ENCODE measurements at places on chromosomes 11 and 22. TPM values are rescaled to one million over a fixed set of nuclear protein-coding genes. Genes with fewer than 3 reads are reported as not detected.
A peak's percentile ranks its signal among the peaks of the same experiment; 100 is the strongest.

CRELD2 gene
- 39.7 TPM for total RNA-seq

DNA sequence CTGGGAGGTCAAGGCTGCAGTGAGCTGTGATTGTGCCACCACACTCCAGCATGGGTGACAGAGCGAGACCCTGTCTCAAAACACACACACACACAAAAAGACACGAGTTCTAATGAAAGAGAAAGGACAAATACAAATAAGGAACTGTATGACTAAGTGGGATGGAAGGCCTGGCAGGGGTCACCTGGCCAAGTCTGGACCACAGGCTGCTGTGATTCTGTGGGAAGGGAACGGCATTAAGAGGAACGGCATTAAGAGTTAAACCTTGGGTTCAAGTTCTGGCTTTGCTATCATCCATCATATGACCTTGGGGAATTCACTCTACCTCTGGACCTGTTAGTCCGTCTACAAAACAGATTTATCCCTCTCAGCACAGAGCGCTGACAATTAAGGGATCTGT is 47.7 kb downstream of the LRFN4 start:
- DNase-seq: no peak

SYT8 gene
- 1.7 TPM for total RNA-seq

DNA sequence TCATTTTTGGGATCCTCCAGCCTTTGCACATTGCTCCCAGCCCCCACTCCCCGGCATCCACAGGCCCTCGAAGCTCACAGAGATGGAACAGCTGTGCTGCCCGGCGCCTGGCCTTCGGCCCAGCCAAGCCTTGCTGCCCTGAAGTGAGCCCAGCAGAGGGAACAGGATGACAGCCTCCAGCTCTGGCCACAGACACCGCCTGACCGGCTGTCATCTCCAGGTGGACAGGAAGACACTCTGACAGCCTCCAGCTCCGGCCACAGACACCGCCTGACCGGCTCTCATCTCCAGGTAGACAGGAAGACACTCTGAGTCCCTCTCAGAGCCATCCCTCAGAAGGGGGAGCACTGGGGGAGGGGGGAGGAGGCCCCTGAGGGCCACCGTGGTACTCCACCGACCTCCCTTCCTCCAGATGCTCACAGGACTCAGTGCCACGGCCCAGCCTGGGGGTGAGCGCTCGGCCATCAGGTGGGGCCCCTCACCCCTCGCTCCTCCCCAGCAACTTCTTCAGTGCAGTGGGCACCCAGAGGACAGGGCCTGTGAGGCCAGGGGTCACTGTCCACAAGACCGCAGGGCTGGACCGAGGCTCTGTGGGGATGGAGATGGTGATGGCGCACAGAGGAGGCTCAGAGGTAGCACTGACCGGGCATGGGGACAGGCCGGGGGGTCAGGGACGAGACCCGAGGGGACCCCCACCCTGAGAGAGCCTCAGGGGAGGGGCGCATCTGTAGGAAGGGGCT is 58.6 kb downstream of the BRD1 start:
- DNase-seq: peak; percentile 92

- no peak for DNase-seq
Observed at GRCh38 chr22:29291215-29291614, 15.2 kb upstream of the GAS2L1 start.

- no peak for DNase-seq
Observed at GRCh38 chr11:73244589-73245240, 26.6 kb downstream of the P2RY2 start.

DNA sequence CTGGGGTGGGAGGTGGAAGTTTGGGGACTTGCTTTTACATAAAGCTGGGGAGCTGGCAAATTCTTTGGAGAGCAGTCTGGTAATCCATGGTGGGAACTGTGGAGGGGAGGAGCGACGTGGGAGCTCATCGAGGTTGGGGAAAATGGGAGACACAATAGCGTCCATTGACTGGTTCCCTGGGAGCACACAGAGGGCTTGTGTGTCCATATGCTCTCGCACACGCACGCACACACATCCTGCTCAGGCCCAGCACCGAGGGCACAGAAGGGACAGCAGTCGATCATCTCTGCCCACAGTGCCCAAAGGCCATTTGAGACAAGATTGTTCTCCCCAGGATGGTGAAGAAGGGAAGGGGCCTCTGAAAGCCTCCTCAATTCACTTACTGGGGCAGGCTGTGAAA is 53.7 kb downstream of the FBXO7 start:
- DNase-seq: peak; percentile 38

- DNase-seq: peak; percentile 99
Observed at GRCh38 chr11:64241491-64242374, 838 bp downstream of the FKBP2 start.

GRCh38 chr11:11816511-11817314 is 25.1 kb upstream of the USP47 start:
- DNase-seq: no peak

LUZP2 gene
- 28.3 TPM for total RNA-seq

Data from SJCRH30 (cell line).